ENCODE measurements at places on chromosomes 1 and 21.
A peak's percentile ranks its signal among the peaks of the same experiment; 100 is the strongest.

- no peaks in the 10 kb centered on the region for H3K4me1 ChIP-seq
- H3K27ac ChIP-seq, result no peak overlapping the region
- H3K4me3 ChIP-seq, result no peak overlapping the region
- no peak for DNase-seq
- no peaks in the 10 kb centered on the region for H3K36me3 ChIP-seq
Measured at GRCh38 chr1:117985239-117985638, 55.7 kb downstream of the WDR3 start.

DNA sequence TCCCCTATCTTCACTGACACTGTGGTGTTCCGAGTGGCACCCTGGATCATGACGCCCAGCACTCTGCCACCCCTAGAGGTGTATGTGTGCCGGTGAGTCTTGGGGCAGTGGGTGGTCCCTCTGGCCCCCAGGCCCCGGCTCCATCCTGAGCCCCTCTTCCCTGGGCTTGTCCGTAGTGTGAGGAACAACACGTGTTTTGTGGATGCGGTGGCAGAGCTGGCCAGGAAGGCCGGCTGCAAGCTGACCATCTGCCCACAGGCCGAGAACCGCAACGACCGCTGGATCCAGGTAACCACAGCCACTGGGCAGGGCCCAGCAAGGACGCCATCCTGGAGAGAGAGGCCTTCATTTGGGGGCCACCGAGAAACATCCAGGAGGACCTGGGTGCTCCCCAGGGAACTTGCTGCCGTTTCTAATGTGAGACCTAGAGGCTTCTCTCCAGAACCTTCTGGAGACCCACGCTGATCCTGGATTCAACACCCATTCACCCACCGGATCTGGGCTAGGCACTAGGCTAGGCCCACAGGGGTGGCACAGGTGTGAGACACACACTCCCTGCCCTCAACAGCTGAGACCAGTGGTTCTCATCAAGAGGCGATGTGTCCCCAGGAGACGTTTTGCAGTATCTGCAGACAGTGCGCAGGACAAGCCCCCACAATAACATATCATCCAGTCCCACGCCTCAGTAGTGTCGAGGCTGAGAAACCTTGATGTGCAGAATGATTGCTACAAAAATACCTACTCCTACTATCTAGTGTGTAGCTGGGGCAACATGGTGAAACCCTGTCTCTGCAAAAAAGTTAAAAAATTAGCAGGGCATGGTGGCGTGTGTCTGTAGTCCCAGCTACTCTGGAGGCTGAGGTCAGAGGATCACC lies 22.2 kb downstream of the PADI3 start:
- H3K36me3 ChIP-seq, result no peaks in the 10 kb centered on the region
- H3K4me3 ChIP-seq, result no peak overlapping the region
- no peak overlapping the region for H3K27ac ChIP-seq
- no peaks in the 10 kb centered on the region for H3K4me1 ChIP-seq

- no peak for DNase-seq
- peaks cover 4% of the 10 kb centered on the region for H3K4me1 ChIP-seq
- no peak overlapping the region for H3K27ac ChIP-seq
- no peak overlapping the region for H3K4me3 ChIP-seq
Measured at GRCh38 chr1:70994753-70995268, 52.8 kb downstream of the PTGER3 start.

GRCh38 chr1:50517488-50517887 lies 94.2 kb upstream of the DMRTA2 start:
- H3K27ac ChIP-seq, result no peak overlapping the region
- no peak for DNase-seq
- H3K36me3 ChIP-seq, result peaks cover 8% of the 10 kb centered on the region
- H3K4me3 ChIP-seq, result no peak overlapping the region

- H3K4me3 ChIP-seq, result no peak overlapping the region
- H3K27me3 ChIP-seq, result no peaks in the 10 kb centered on the region
- no peaks in the 10 kb centered on the region for H3K36me3 ChIP-seq
Measured at GRCh38 chr1:16011936-16012589, 5.8 kb downstream of the HSPB7 start.

GRCh38 chr1:154955039-154955717 lies 721 bp downstream of the PBXIP1 start:
- H3K4me1 ChIP-seq, result peaks cover 86% of the 10 kb centered on the region
- peak; percentile 97 for DNase-seq
- H3K27me3 ChIP-seq, result no peaks in the 10 kb centered on the region
- peak overlapping the region; percentile 96 for H3K27ac ChIP-seq
- H3K4me3 ChIP-seq, result peak overlapping the region; percentile 96

DNA sequence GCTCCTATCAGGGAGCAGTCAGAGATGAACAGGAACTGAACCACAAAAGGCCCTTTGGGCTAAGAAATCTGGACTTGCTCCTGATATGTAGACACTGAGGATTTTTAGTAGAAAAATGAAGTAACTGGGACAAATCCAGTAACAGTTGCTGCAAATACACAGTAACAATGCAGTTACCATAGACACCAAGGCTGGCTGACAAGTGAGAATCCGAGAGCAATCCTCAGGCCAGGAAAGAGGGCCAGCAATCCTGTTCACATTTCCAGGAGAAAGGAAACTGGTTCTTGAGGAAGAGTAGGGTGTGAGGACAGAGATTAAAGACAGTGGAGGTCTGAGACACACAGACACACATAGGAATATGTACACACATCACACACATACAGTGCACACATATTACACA lies 9.3 kb upstream of the LORICRIN start:
- peaks cover 19% of the 10 kb centered on the region for H3K27me3 ChIP-seq
- no peak for DNase-seq
- H3K4me3 ChIP-seq, result no peak overlapping the region
- H3K4me1 ChIP-seq, result peaks cover 8% of the 10 kb centered on the region
- no peaks in the 10 kb centered on the region for H3K36me3 ChIP-seq
- H3K27ac ChIP-seq, result no peak overlapping the region

All from activated CD4-positive, alpha-beta T cell treated with anti-CD3 and anti-CD28 coated beads, Interleukin-2, amount 10 ng/mL, durations not matched to agents 7 days and 5 days (primary cell).